Fibroblast of skin of left biceps (primary cell): ENCODE measurements at places on chromosomes 5 and 9.

GRCh38 chr5:159097784-159098602 lies 1.7 kb downstream of the EBF1 start:
- DNase-seq = no peak

DNA sequence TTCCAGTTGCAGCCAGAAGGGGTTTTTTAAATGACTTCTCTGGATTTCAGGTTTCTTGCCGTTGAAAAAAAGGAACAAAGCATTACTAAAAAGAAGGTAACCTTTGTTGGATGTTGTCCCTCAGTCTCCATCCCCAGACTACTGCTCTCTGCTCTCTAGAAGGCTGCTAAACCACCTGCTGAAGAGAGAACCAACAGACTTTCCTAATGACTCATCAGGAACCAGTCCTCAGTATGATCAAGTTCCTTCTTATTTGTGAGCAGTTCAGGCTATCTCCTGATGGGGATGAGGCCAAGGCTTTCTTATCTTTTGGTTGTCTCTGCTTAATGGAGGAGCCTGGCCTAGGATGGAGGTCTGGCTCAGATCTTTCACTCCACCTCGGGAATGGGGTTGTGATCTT lies 4.1 kb downstream of the KIF4B start:
- no peak for DNase-seq

GRCh38 chr5:113493446-113493845 lies 5.2 kb upstream of the MCC start:
- no peak for DNase-seq

- no peak for DNase-seq
These were observed 63.3 kb downstream of the RASGRF2 start for GRCh38 chr5:81023261-81023970.

DNA sequence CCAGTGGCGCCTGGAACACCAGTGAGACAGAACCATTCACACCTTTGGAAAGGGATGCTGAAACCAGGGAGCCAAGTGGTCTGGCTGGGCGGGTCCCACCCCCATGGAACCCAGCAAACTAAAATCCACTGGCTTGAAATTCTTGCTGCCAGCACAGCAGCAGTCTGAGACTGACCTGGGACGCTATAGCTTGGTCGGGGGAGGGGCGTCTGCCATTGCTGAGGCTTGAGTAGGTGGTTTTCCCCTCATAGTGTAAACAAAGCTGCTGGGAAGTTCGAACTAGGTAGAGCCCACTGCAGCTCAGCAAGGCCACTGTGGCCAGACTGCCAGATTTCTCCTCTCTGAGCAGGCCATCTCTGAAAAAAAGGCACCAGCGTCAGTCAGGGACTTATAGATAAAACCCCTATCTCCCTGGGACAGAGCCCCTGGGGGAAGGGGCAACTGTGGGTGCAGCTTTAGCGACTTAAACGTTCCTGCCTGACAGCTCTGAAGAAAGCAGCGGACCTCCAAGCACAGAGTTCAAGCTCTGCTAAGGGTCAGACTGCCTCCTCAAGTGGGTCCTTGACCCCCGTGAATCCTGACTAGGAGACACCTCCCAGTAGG lies 42.0 kb upstream of the FKTN start:
- no peak for DNase-seq

GRCh38 chr9:77454663-77455062 lies 193.5 kb downstream of the GNA14 start:
- peak; percentile 46 for DNase-seq

GRCh38 chr5:137754961-137755762 lies 999 bp upstream of the HNRNPA0 start:
- no peak for DNase-seq

- DNase-seq = no peak
These were observed 58.5 kb downstream of the MLANA start for GRCh38 chr9:5949103-5949699.

GRCh38 chr9:106419829-106420228 lies 443.1 kb upstream of the ZNF462 start:
- peak; percentile 42 for DNase-seq

DNA sequence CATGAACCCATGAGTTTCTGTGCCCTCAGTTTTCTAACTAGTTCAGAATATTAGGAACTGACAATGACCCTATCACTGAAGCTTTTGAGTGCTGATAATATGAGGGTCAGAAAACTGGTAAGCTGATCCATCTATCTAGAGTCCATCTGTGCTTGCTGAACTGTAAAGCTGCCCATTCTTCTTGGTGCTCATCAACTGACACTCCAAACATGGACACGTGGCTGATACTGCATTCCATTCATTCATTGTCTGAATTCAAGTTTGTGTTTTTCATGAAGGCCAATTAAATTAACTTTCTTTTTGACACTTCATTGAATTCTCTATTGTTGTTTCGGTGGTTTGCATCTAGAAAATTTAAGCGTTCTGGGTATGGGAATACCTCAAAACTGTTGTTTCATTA lies 17.6 kb downstream of the NREP start:
- no peak for DNase-seq

GRCh38 chr9:110101531-110102161 lies 106.3 kb downstream of the C9orf152 start:
- DNase-seq = no peak

DNA sequence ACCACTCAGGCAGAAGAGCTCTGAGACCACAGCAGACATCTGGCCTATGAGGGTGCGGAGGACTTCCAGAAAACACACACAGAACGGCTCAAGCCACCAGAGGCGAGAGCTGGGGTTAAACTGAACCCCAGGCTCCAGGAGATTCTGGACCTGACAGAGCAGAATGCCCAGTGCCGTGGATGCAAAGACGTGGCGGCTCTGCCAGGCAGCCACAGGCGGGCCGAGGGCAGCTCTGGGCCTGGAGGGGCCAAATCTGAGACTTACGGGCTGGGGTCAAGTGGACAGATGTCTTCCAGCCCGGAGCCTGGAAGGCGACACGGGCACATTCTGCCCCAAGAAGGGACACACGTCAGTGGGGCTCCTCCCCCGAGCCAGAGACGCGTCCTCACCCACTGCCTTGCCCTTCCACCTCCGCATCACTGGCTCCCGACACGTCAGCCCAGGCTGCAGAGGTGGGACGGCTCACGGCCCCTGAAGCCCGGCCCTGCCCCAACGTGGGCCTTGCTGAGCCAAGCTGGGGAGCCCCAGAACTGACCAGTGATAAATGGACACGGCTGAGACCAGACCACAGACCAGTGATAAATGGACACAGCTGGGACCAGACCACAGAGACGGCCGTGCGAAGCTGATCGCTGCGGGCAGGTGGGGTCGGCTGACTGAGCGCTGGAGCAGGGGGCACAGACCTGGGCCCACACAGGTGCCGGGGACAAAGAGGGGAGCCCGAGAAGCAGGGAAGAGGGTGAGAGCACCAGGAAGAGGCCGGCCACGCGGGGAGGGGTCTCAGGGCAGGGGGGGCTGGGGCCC lies 40.9 kb upstream of the NSMF start:
- no peak for DNase-seq

DNA sequence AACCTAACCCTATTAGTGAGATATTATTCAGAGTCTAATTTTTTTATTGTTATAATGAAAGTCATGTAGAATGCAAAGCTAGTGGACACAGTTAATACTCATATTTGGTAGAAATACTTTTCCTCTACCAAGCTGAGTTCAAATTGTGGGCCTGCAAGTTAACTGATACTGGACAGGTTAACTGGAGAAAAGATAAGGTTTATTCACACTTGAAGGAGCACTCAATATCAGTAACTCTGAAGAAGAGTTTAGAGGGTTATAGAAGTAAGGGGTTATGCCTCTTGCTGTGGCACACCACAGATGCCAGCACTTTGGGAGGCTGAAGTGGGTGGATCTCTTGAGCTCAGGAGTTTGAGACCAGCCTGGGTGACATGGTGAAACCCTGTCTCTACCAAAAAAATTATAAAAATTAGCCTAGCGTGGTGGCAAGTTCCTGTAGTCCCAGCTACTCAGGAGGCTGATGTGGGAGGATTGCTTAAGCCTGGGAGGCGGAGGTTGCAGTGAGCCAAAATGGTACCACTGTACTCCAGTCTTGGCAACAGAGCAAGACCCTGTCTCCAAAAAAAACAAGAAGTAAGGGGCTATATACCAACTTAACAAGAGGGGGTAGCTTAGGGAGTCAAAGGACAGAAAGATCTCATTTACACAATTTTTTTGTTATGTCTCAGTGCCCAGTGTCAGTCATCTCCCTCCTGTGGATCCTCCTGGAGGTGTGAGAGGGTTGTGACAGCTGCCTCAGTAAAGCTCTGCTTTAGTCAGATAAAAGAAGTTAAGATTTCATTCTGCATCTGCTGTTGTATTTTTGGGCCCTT lies 121.2 kb upstream of the GRHPR start:
- DNase-seq = no peak

- DNase-seq = no peak
These were observed 185.5 kb downstream of the ARHGAP26 start for GRCh38 chr5:142955628-142956027.

GRCh38 chr5:33817301-33817700 lies 74.5 kb downstream of the ADAMTS12 start:
- no peak for DNase-seq

DNA sequence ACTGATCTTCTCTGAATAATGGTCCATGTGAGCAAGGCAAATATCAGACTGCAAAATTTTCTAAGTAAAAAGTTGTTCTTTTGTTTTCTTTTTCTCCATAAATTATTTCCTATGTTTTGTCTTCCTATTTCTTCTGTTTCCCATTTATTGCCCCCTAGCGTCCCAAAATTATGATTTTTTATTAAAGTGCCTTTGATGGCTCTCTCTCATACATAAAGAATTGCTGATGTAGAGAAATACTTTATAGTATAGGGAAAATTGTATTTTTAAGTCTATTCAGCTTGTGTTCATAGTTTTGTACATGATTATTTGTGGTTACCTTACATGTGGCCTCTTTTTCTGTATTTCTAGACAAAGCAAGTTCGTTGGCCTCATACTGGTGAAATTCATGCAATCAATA lies 1031.2 kb downstream of the EFNA5 start:
- DNase-seq = no peak

DNA sequence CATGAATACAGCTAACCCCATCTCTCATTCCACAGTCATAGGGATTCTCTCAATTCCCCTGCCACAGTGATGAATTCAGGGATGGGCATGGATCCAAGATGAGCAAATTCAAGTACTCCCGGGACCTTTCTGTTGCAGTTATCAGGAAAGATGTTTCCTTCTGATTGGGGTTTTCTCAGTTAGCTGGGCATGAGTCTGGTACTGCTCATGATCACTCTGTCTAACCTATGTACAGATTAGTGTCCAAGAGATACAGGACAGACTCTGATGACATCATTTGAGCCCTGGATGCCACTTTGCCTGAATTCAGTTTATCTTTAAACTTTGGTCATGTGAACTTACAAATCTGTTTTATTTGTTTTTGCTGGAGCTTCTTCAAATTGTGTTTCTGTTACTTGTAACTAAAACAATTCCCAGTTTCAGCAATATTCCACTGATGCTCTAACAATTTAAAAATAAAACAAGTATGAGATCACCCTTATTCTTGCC lies 257.7 kb upstream of the KLF9 start:
- DNase-seq = no peak

GRCh38 chr9:14366076-14366475 lies 52.1 kb upstream of the NFIB start:
- peak; percentile 99 for DNase-seq

- no peak for DNase-seq
These were observed 11.8 kb upstream of the CHD1 start for GRCh38 chr5:98940581-98940980.

DNA sequence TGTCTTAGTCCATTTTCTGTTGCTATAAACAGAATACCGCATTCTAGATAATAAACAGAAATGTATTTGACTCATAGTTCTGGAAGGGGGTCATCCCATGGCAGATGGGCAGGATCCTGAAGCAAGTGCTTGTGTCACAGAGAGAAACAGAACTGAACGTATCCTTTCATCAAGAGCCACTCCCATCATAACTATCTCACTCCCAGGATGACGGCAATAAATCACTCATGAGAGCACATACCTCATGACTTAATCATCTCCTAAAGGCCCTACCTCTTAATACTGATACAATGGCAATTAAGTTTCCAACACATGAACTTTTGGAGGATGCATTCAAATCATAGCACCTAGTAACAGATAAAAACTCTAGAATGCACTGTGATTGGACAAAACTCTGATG lies 142.9 kb downstream of the CAMK4 start:
- no peak for DNase-seq

DNA sequence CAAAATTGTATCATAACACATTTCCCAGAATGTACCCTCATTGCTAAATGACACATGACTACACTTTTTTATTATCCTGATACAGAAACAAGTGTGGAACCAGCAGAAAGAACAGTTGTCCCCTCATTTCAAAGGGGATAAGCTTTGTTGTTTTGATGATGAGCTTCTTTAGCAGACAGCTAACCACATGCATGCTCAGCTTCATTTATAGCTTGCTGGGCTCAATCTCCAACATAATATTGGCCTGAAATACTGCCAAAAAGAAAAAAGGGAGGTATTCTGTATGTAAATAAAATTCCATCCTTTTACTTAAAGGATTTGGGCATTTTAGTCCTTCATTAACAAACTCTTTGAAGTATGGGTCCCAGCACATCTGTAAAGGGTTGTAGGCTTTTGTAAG lies 120.4 kb downstream of the SPATA31D1 start:
- DNase-seq = no peak

DNA sequence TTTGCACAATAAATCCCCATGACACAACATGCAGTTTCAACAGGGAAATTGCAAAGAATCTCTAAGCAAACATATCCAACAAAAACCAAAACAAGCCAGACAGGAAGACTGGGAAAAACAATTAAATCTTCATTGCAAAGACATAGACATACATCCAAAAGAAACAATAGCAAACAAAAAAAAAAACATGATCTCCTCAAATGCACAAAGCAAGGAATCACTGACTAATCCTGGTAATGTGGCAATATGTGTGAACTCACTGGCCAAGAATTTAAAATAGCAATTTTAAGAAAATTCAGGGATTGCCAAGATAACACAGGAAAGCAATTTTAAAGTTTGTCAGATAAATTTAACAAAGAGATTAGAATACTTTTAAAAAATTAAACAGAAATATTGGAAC lies 520.1 kb upstream of the SMC2 start:
- no peak for DNase-seq

DNA sequence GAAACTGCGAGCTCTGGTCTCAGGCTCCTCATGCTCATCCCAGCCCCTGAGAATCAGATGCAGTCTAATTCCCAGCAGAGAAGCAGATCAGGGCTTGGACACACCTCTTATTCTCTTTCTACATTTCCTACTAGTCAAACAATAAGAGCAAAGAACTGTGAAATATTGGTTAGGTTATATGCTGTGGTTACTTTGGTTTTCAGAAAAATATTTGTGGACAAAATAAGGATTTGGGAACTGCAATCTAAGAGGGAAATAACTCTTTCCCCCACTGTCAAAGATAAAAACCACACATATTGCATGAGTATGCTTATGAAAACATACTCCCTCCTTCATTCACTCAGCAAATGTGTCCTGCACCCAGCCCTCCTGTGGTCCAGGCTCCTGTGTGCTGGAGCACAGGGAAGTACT lies 164.5 kb upstream of the S1PR3 start:
- DNase-seq = peak; percentile 89

GRCh38 chr5:130324953-130325671 lies 420.8 kb downstream of the CHSY3 start:
- DNase-seq = no peak
